ENCODE measurements at places on chromosomes 6 and 20.

DNA sequence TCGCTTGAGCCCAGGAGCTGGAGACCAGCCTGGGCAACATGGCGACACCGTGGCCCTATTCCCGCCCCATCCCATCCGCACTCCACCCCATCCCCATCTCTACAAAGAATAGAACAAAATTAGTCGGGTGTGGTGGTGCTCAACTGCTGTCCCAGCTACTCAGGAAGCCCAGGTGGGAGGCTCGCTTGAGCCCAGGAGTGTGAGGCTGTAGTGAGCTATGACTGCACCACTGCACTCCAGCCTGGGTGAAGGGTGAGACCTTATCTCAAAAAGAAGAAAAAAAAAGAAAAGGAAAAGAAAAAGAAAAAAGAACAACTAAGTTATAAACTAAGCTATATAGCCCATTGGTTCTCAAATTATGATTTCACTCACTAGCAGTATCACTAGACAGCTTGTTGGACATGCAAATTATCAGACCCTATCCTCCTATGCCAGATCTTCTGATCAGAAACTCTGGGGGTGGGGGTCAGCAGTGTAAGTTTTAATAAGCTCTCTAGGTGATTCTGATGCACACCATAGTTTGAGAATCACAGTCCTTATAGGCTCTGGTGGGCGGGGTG lies 491 bp upstream of the ITCH start:
- no peak for DNase-seq

DNA sequence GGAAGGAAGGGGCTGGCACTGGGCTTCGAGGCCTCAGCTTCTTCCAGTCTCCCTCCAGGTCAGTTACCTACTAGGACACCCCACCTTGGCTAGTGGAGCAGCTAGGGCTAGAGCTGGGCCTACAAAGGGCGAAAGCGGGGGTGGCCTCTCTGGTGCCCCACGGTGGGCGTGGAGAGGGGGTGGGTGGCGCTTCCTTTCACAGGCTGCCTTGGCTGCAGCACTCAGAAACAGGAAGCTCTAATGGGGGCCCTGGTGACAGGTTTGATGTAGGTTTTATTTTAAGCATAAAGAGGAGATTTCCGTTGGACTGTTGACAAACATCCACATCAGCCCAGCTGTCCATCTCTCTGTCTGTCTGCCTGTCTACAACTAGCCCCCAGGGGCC lies 13.4 kb downstream of the FAM110A start:
- DNase-seq, result no peak

- no peak for DNase-seq
Observed at GRCh38 chr6:168683621-168684020, 242.6 kb downstream of the SMOC2 start.

DNA sequence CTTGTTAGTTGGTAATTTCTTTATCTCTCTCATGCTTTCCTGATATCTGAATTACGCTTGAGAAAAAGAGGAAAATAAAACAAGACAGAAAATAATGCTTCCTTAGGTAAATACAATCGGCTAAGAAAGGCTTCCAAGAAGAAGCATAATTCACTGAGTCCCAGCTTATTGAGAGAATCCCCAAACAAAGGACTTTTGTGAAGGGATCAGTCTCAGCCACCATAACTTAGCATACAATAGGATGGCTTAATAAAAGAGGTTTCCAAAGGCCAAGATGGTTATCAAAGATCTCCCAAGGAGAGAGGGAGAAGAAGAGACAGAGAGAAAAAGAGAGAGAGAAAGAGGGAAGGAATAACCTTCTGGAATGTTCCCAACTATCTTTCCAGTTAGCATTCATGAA lies 46.0 kb upstream of the SALL4 start:
- DNase-seq, result no peak

- no peak for DNase-seq
Observed at GRCh38 chr6:88882536-88882935, 80.9 kb downstream of the RNGTT start.

Data from DMS79 treated with DMSO at 0.1 percent for 48 hours (cell line).